ENCODE measurements at places on chromosomes 2 and 18.

GRCh38 chr2:188966079-188966571 lies 8.0 kb upstream of the COL3A1 start:
- no peak for DNase-seq

GRCh38 chr2:46666044-46666679 lies 186.8 kb downstream of the TMEM247 start:
- no peak for DNase-seq

GRCh38 chr2:37664231-37664643 lies 7.2 kb downstream of the CDC42EP3 start:
- no peak for DNase-seq

DNA sequence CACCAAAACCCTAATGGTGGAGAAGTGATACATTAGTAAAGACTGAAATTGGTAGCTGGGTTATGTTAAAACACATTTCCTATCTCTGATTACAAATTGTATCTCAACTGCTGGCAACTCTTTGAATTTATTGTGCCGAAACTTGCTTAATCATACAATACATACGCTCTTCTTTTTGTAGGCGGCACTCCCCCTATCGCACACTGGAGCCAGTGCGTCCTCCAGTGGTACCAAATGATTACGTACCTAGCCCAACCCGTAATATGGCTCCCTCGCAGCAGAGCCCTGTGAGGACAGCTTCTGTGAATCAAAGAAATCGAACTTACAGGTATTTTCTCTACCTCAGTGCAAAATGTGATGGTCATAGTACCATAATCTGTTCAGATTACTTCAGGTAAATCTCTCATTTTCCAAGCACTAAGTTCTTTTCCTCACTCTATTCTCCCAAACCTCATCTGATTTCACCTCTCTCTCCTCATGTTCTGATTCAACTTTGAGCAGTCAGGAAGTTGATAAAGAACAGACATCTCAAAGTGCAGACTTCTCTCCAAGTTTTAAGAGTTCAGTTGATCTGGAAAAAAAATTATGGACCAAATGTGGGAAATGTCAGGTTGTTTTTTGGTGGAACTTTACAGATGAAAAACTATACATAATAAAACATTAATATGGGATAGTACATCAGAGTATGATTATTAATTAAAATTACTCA lies 66.5 kb downstream of the ABI2 start:
- no peak for DNase-seq

DNA sequence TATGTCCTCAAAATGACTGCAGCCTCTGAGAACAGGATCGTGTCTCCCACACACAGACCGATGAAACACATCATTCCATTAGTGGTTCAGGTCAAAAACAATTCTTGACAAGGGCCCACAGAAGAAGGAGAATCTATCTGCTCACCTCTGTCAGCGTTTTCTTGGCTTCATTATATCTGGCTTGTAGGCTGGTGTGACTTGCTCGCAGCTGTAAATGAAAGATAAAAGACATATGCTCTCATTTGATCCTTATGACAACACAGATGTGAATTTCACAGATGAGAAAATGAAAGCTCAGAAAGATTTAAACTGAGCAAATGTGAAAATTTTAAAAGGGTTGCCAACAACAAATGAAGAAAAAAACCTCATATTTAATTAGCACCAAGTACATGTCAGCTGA lies 61.6 kb downstream of the CCDC93 start:
- DNase-seq: no peak

DNA sequence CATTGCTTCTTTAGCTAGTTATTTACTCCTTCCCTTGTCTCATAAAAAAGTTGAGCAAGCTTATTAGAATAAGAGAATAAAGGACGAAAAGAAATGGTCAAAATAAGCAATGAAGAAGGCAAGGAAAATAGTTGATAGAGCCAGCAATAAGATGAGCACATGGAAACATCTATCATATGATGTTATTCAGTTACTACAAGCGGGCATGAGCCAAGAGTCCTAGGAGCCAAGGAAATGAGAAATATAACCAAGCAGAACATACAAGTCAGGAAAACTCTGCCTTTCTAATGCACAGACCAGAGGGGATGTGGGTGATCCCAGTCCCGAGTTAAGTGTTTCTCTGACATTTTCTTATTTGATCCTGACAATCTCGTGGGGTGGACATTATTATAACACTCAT lies 33.9 kb downstream of the INO80C start:
- DNase-seq: no peak

GRCh38 chr18:8142131-8142711 lies 467.0 kb upstream of the RAB12 start:
- no peak for DNase-seq

- DNase-seq: no peak
Measured at GRCh38 chr2:176091329-176092258, 927 bp upstream of the HOXD13 start.

- no peak for DNase-seq
Measured at GRCh38 chr18:31612124-31612523, 20.4 kb downstream of the TTR start.

DNA sequence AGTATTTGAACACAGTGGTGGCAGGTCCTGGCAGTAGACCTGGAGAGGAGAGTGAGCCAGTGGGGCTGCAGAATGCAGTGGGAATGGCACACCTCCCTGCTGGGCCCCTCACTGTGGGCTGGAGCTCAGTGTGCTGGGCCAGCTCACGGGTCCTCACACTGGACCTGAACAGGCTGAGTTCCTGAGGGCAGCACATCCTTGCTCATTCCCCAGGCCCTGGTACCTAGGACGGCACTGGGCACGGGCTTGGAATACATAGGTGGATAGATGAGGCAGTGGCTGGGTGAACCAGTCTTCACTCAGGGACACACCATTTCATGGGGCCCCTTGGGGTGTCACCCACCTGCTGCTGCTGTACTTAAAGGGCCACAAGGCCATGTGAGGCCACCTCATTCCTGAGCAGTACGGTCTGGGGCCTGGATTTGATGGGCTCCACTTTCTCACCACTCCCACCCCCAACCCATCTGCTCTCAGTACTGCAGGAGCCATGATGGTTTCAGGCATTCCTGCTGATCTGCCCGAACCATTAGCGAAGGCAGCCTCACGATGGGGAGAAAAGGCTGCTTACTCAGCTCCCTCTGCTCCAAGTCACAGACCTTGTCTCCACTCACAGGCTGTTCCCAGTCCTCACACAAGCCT lies 4.2 kb downstream of the TMEM177 start:
- DNase-seq: no peak

DNA sequence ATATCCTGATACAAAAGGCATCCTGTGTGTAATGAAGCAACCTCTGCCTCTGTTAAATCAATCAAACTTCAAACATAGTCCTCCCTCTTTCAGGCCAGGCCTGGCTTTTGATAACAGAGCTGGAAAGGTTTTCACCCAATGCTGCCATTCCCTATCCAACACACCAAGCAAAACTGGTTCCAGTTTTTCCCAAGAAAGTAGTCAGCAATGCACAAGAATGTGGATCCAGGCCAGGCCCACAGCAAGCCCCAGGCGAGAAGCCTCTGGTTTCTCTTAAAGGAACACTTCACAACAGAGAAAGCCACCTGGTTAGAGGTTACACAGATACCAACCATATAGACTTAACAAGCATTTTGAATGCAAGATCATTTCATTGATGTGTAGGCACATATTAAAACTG lies 49.2 kb upstream of the CCDC150 start:
- no peak for DNase-seq

DNA sequence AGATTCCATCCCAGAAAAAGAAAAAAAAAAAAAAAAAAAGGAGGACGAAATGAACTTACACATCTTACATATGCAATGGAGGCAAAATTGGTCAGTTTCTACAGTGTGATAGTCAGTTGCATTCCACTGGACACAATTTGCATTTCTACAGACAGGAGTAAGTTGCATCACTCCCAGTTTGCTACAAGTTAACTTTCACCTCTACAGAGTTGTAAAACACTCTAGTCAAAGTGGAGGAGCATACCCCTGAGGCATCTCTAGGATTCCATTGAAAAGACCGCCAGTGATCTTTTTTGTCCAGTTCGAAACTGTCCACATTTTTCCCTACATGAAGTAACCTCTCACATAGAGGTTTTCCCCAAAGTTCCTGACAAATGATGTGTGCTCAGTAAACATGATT lies 202.8 kb downstream of the VAPA start:
- no peak for DNase-seq

DNA sequence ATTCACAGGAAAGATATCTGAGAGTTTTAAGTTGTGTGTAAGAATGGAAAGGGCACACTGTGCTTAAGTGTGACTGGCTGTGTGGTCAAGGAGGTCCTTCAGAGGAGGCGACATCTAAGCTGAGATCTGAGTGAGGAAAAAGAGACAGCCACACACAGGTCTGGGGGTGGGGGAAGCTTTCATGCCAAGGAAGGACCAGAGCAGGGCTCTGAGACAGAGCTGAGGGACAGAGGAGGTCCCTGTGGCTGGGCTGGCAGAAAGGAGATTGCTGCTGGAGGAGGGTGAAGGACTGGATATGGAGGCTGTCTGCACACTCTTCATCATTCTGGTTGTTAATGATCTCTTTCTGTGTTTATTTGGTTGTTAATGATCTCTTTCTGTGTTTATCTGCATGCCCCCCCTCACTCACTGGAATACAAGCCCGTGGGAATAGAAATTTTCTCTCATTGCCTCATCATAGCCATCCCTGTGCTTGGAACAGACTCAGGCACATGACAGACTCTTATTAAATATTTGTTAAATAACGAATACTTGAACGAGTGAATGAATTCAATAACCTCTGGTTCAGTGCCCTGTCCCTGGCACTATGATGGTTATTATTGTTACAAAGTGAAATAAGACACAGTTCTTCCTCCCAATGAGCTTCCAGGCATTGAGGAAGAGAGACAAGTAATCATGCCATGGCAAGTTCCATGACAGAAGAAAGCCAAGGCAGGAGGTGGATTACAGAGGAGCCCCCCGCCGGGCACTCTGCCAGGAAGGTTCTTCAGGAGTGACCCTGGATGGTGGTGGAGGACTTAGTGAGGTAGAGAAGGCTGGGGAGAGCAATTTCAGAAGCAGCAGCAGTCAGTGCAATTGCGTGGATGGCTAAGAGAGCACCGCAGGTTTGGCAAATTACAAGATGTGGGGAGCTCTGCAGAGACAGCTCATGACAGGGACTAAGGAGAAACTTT lies 399.4 kb upstream of the HS6ST1 start:
- no peak for DNase-seq

- no peak for DNase-seq
Measured at GRCh38 chr2:240450532-240451107, 15.2 kb downstream of the GPC1 start.

- DNase-seq: no peak
Measured at GRCh38 chr2:31580321-31581117, at the start of gene SRD5A2. Gene SRD5A2, minus strand, starts transcription at chr2:31580938. Its CDS starts 38 bp downstream, at chr2:31580900.

DNA sequence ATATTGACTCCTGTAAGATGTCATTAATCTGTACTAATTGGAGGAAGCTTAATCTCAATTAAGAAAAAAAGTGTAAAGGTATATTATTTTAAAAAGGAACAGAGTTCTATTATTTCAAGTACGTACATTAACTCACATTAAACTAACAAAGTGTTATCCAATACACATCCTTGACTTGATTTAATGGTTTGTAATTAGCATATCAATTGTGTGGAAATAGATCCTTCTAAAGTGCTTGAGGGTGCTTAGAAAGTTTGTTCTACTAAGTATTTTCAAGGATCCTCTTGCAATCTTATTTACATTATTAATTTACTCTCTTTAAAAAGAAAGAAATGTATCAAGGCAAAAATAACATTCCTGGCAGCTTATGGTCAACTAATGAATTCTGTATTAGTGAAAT lies 720.3 kb downstream of the KCNJ3 start:
- DNase-seq: no peak

- no peak for DNase-seq
Measured at GRCh38 chr2:172889768-172890430, 154.3 kb downstream of the RAPGEF4 start.

DNA sequence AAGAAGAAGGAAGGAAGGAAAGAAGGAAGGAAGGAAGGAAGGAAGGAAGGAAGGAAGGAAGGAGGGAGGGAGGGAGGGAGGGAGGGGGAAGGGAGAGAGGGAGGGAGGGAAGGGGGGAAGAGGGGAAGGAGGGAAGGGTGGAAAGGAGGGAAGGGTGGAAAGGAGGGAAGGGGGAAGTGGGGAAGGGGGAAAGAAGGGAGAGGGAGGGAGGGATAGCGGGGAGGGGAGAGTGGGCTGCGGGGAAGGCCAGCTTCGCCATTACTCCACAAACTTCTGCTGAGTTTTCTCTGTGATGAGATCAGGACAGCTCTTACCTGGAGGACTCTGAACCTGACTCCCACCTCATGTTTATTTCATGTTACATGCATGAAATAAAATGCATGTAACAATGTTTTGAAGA lies 601.5 kb upstream of the FSHR start:
- DNase-seq: no peak

GRCh38 chr2:241309684-241310117 lies 5.8 kb downstream of the HDLBP start:
- DNase-seq: peak; percentile 83

DNA sequence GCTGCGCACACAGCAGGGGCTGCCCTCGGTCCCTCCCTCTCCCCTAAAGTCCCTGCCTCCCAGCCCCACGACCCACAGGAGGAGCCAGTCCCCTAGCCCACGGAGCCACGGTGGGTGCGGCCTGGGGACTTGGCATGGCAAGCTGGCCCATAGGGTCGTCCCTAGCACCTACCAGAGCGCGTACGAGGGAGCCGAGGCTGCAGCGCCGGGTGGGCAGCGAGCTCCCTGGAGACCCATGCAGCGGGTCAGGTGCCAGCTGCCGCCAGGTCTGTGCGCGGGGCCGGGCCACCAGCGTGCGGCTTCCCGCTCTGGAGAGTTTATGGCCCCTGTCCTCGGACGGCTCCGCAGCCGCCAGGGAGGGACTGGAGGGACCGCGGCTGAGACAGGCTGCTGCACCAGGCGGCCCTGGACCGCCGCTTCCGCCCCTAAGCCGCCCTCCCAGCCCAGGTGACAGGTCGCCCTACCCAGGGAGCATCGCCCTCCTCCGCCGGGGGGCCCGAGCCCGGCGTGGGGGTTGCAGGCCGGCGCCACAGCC lies 273.6 kb downstream of the CCDC74A start:
- DNase-seq: no peak

DNA sequence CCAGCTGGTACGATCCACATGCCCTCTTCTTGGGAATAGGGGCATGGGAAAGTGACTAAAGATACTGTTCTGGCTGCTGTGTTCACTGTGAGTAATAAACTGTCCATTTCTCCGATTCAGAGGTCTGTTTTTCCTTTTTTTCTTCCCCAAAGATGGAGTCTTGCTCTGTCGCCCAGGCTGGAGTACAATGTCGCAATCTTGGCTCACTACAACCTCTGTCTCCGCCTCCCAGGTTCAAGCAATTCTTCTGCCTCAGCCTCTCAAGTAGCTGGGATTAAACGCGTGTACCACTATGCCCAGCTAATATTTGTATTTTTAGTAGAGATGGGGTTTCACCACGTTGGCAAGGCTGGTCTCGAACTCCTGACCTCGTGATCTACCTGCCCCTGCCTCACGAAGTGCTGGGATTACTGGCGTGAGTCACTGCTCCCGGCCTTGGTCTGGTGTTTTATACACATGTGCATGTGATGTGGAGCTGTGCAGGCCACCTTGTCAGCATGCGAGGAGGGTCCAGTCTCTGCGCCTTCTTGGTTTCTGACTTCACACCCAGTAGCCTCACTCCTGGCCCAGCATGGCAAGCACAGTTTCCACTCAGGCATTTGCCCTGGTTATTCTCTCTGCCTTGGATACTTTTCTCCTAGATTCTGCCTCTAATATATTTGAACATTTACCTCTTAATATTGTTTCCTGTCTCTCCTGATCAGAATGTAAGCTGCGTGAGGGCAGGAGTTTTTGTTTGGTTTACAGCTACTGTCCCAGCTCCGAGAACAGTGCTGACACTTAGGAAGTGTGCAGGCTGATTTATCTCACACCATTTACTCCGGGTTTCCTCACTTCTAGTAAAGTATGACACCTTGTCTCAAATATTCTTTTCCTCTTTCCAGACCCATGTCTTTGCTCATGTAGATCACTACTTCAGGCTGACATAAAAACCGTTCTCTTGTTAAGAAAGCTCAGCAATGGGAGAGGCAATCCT lies 19.7 kb downstream of the PTPN18 start:
- no peak for DNase-seq
